ENCODE measurements at places on chromosomes 6 and 20. TPM values are rescaled to one million over a fixed set of nuclear protein-coding genes. Genes with fewer than 3 reads are reported as not detected.

PGBD1 gene
- total RNA-seq = 3.7 TPM

FAM209B gene
- total RNA-seq = not detected

ESR1 gene
- total RNA-seq = under 0.01 TPM

PPP1R18 gene
- 56.9 TPM for total RNA-seq

CRYBG1 gene
- 58.4 TPM for total RNA-seq

ATXN1 gene
- 34.8 TPM for total RNA-seq

GRM4 gene
- 1.1 TPM for total RNA-seq

DLK2 gene
- 4.8 TPM for total RNA-seq

WFDC12 gene
- 8.9 TPM for total RNA-seq

NR2E1 gene
- total RNA-seq = 0.85 TPM

FAM50B gene
- 9.4 TPM for total RNA-seq

CBLN4 gene
- total RNA-seq = not detected

RNGTT gene
- total RNA-seq = 24.6 TPM

CYP24A1 gene
- total RNA-seq = 4.4 TPM

LHFPL5 gene
- 0.07 TPM for total RNA-seq

SLCO4A1 gene
- total RNA-seq = 4.8 TPM

PSORS1C2 gene
- not detected for total RNA-seq

GUCA1A gene
- not detected for total RNA-seq

EPPIN gene
- not detected for total RNA-seq

AKAP7 gene
- 2.7 TPM for total RNA-seq

PEX6 gene
- total RNA-seq = 59.4 TPM

TRDN gene
- not detected for total RNA-seq

CPNE5 gene
- total RNA-seq = not detected

RAET1L gene
- 9.3 TPM for total RNA-seq

RIPOR2 gene
- 0.07 TPM for total RNA-seq

NHLRC1 gene
- 2.7 TPM for total RNA-seq

RGS17 gene
- 1.4 TPM for total RNA-seq

GLP1R gene
- not detected for total RNA-seq

AGER gene
- 0.34 TPM for total RNA-seq

NTSR1 gene
- total RNA-seq = under 0.01 TPM

GPLD1 gene
- total RNA-seq = under 0.01 TPM

LAMA5 gene
- total RNA-seq = 50.9 TPM

PRR18 gene
- total RNA-seq = under 0.01 TPM

TFAP2D gene
- not detected for total RNA-seq

ADGRB3 gene
- not detected for total RNA-seq

STMND1 gene
- total RNA-seq = not detected

VGLL2 gene
- not detected for total RNA-seq

All from nasal cavity respiratory epithelium epithelial cell of viscerocranial mucosa (primary cell).